ENCODE measurements at places on chromosomes 6 and 20. TPM values are rescaled to one million over a fixed set of nuclear protein-coding genes. Genes with fewer than 3 reads are reported as not detected.

Gene MYO6
- total RNA-seq = 16.8 TPM

Gene NOX3
- not detected for total RNA-seq

Gene C6orf58
- total RNA-seq = not detected

Gene LIN28B
- not detected for total RNA-seq

Gene SH3BGRL2
- total RNA-seq = 2.2 TPM

Measured in osteoblast (primary cell).